CD4-positive, alpha-beta T cell treated with Interleukin-1 beta for 1 hour (primary cell): ENCODE measurements at places on chromosomes 3 and 15.

- no peak for DNase-seq
Measured at GRCh38 chr3:63990733-63991132, 32.6 kb downstream of the PSMD6 start.

GRCh38 chr3:187359798-187360486, 8.2 kb upstream of the RTP4 start:
- no peak for DNase-seq

DNA sequence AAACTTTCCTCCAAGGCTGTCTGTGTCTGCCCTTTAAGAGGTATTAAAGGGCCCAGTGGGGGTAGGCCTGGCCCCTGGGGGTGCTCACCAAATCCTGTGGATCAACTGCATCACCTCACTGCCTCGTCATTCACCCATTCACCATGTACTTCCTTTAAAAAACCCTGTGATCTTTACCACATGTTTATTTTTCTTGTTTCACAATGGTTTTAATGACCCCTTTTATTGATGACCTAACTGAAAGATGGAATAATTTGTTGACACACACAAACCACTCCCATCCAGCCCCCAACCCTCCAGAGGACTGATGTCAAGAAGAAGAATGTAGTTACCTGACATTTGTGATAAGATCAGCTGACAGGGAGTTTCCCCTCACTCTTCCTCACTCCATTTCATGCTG, 40.8 kb downstream of the KCNAB1 start:
- DNase-seq, result no peak

GRCh38 chr3:29695643-29696198, 414.9 kb downstream of the RBMS3 start:
- no peak for DNase-seq

GRCh38 chr3:30604558-30604957, 1.8 kb upstream of the TGFBR2 start:
- DNase-seq, result no peak

DNA sequence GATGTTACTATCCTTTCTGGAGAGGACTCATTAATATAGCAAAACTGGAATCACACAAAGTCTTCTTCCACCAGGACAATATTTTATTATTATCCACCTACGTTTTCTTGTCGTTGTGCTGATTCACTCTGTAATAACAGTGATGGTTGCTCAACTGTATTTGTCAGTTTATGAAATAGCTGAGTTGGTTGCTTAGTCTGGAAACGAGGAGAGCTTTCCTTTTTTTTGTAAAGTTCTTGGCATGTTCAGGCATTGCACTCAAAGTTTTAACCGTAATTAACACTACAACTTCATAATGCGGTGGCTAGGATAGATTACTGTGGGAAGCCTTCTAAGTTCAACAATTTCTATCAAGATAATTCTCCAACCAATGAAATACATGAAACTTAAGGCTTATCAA, 131.2 kb downstream of the RAP2B start:
- no peak for DNase-seq

- no peak for DNase-seq
Measured at GRCh38 chr3:141540531-141540930, 53.7 kb downstream of the RASA2 start.

DNA sequence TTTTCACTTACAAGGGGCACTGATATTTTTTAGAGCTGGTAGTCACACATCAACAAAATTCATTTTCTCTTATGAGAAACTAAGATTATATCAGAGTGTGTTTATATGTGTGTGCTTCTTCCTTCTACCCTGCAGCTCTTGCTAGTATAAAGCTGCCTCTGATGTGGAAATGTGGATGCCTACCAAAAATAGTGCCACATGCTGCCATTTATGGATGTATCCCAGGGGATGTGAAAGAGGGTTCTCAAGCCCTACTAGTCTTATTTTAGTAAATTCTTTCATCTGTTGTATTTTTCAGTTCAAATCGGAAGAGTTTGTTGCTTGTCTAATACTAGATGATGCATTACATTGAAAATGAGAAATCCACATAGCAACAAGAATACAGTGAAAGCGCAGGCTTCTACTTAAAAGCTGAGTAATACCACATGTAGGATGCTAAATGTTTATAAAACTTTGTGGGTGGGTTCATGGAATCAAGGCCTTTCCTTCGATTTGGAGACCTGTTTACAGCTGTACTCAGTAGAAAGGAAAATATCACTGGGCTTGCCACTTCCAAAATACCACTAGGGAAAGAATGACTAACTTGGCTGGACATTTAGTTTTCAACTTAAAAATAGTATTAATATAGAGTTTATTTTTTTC, 399.2 kb downstream of the EPHA3 start:
- DNase-seq, result no peak
